ENCODE measurements at places on chromosomes 16 and 17.

DNA sequence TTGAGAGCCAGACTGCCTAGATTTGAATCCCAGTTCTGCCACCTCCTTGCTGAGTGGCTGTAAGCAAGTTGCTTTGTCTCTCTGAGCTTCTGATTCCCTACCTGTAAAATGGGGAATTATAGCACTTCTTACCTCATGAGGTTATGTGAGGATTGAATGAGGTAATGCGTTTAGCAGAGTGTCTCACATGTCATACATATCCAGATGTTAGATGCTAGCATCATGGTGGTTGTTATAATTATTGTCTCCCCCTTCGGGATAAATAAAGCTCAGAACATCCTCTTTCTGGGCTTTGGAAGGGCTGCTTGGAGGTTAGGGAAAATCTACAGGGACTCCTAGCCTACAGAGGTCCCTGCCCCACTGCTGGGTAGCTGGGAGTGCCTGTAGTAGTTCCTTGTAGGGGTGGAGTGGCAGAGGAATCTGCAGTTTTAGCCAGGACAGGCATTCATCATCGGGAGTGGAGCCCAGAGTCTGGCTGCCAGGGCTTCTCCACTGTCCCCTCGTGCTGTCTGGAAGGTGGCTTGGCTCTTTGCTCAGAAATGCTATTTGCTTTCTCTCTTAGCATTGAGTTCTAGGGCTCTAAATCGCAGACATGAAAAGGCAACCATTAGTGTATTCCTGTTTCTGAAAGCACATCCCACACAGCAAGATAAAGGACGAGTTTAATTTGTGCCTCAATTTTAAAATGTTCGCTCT is 137.9 kb upstream of the CACNG3 start:
- DNase-seq, result no peak

- no peak for DNase-seq
Observed at GRCh38 chr17:79001190-79002020, 8.2 kb downstream of the CANT1 start.

- DNase-seq, result no peak
Observed at GRCh38 chr17:33457477-33457876, 164.4 kb upstream of the ASIC2 start.

DNA sequence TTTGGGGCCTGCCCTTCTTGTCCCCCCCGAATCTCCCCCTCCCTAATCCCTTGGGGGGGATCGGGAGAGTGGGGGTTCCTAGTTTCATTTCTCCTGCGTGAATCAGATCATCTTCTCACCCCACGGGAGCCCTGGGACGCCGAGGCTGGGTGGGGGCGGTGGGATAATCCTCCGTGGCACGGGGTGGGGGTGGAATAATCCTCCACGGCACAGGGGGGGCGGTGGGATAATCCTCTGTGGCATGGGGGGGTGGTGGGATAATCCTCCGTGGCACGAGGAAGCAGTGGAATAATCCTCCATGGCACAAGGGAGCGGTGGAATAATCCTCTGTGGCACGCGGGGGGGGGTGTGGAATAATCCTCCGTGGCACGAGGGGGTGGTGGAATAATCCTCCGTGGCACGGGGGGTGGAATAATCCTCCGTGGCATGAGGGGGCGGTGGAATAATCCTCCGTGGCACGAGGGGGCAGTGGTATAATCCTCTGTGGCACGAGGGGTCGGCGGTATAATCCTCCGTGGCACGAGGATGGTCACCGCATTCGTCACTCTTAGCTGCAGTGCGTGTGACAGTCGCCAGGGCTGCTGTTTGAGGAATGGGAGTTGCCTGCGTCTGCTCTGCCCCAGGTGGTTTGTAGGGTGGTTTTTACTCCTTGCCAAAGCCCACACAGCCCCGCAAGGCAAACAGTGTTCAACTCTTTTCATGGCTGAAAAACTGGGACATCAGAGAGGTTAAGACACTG is 156.9 kb downstream of the LAT start:
- DNase-seq, result no peak

- no peak for DNase-seq
Observed at GRCh38 chr16:58530179-58530578, 14.9 kb downstream of the SETD6 start.

GRCh38 chr17:17112628-17113200 is 70.5 kb downstream of the MPRIP start:
- DNase-seq, result no peak

DNA sequence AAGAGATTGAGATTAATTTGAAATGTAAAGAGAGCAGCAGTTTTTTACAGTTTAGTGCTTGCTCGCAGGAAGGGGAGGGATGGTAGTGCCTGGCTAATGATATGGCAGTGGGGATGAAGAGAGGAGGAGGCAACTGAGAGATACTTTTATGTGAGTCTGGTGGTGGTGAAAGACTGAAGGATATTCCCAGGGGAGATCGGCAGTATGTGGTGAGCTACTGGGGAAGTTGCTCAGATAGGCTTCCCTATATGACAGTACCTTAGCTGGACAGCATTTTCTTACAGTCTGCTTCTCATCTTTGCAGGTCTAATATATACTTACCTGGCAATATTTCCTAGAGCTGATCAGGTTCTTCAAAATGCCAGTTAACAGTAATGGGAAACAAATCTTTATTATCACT is 8.6 kb downstream of the CEP95 start:
- DNase-seq, result no peak

- DNase-seq, result no peak
Observed at GRCh38 chr16:31083081-31083480, 5.7 kb downstream of the PRSS53 start.

DNA sequence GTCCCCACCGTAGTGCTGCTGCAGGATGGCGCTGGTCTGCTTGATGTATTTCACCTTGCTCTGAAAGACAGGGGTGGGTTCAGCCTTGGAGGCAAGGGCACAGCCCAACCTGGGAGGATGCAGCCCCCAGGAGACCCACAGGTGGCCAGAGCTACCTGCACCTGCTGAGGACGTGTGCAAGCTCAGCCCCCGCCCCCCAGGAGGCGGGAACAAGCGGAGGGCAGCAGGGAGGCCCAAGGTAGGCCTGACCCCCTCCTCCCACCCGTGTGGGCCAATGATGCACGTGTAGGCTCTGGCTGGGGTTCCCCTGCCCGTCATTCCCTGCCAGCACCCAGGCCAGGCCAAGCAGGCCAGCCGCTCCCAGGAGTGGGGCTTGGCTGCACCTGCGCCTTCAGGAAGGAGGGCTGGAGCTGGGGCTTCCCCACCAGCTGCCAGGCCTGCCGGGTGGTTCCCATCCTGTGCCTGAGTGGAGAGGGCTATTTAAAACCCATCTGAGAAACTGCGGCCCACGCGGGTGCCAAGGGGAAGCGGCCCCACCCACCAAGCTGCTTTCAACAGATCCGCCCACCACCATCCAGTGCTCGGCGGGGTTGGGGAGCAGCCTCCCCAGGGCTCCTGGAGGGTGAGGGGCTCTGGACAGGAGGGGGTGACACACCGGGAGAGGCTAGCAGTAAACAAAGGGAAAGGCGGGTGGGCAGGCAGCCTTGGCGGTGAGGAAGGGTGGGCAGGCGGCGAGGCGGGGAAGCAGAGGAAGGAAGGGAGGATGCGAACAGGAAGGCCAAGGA is 3.8 kb downstream of the NTHL1 start:
- DNase-seq, result no peak
